ENCODE measurements at places on chromosomes 5 and 9. TPM values are rescaled to one million over a fixed set of nuclear protein-coding genes. Genes with fewer than 3 reads are reported as not detected.

The LOX gene
- total RNA-seq = 151 TPM

The CD72 gene
- 3.3 TPM for total RNA-seq

The SMIM33 gene
- not detected for total RNA-seq

The PFN3 gene
- not detected for total RNA-seq

The WNT8A gene
- not detected for total RNA-seq

The FBP1 gene
- not detected for total RNA-seq

The CCIN gene
- total RNA-seq = 0.44 TPM

The CAMK2A gene
- not detected for total RNA-seq

The OTP gene
- not detected for total RNA-seq

The IL12B gene
- not detected for total RNA-seq

The HACD4 gene
- total RNA-seq = 1.3 TPM

The GPR151 gene
- total RNA-seq = not detected

The IFNE gene
- total RNA-seq = 0.56 TPM

The ADGRV1 gene
- not detected for total RNA-seq

The DIPK1B gene
- 9.2 TPM for total RNA-seq

The EFNA5 gene
- total RNA-seq = 4.6 TPM

The PPP2R2B gene
- total RNA-seq = not detected

The PCDHA4 gene
- total RNA-seq = 0.24 TPM

The SPEF2 gene
- total RNA-seq = 0.98 TPM

The AFAP1L1 gene
- 33.6 TPM for total RNA-seq
